NCI-H2107 (cell line): ENCODE measurements at places on chromosomes 5 and 9.

- DNase-seq, result no peak
These were observed 775.4 kb downstream of the MTRR start for GRCh38 chr5:8644377-8644776.

DNA sequence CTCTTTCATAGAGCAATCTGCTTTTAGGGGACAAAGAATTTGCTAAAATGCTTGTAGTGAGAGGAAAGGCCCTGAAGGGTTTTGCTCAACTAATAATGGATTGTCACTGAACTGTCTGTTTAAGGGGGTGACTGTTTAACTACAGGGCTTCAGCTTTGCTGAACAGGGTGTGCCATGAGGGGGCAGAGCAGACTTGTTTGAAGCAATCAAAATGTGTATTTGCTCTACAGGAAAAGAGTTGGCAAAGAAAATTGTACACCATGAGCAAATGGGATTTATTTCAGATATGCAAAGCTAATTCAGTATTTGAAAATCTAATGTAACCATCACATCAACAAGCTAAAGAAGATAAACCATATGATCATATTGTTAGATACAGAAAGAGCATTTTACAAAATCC lies 154.3 kb downstream of the GABRG2 start:
- DNase-seq, result no peak

GRCh38 chr5:137619191-137619870 lies 116.6 kb downstream of the KLHL3 start:
- DNase-seq, result peak; percentile 70

DNA sequence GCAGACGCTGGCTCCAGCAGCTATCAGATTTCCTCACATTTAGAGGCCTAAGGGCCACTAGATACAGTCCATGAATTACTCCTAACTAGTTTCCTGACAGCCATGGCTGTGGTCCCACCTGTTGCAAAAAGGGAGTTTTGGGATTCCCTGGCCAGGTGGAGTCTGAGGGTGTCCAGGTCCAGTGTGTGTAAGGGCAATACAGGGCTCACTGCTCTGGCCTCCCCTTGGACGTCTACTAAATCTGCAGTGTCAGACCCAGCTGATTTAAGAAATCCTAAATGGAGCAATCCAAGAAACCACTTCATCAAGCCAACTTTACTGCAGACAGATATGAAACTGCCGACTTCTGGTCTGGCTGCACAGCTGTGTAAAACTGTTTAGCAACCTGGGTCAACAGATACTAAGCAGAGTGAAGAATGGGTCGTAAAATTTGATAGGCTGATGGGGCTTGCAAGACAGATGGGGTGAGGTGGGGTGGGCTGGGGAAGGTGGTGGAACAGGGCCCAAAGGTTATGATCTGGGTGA lies 116.4 kb downstream of the GADD45G start:
- DNase-seq, result no peak

GRCh38 chr5:24112420-24112819 lies 532.4 kb downstream of the CDH10 start:
- no peak for DNase-seq

GRCh38 chr5:29162297-29162696 lies 2031.2 kb upstream of the CDH6 start:
- DNase-seq, result no peak

DNA sequence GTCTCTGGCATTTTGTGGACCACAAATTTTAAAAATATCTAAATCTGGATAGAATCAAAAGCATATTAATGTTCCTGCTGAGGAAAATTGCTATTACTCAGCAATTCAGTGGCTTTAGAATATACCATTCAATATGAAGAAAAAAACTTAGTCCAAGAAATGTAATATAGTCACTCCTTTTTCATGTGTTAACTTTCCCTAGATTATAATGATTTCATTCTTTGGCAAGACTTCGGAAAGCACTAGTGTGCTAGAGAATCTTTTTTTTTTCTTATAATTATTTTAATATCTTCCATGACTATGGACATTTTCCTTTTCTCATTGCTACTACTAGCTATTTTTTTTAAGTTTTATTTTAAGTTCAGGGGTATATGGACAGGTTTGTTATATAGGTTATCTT lies 102.4 kb upstream of the FAM174A start:
- no peak for DNase-seq

- DNase-seq, result no peak
These were observed 283.8 kb upstream of the DMRT1 start for GRCh38 chr9:557601-558201.

GRCh38 chr5:107968998-107969397 lies 298.3 kb upstream of the EFNA5 start:
- DNase-seq, result no peak
